ENCODE measurements at places on chromosomes 4 and X.

GRCh38 chr4:184387351-184387750 lies 87.0 kb downstream of the IRF2 start:
- DNase-seq = no peak

DNA sequence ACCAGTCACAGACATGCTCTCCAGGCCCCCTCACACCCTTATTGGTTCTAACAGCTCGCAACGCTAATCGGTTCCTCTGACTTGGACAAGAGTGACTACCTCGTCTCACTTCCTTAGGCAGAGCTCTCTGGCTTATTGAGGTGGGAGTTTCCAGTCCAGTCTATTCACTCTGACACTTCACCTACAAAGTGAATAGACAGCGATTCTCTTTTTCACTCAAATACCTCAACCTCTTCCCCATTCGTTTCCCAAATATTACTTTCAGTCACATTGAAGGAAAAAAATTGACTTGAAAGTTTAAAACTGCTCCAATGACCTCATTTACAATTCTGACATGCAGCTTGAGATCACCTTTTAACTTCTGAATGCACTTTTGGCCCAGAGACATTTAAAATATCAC lies 17.7 kb downstream of the HELT start:
- DNase-seq = no peak

DNA sequence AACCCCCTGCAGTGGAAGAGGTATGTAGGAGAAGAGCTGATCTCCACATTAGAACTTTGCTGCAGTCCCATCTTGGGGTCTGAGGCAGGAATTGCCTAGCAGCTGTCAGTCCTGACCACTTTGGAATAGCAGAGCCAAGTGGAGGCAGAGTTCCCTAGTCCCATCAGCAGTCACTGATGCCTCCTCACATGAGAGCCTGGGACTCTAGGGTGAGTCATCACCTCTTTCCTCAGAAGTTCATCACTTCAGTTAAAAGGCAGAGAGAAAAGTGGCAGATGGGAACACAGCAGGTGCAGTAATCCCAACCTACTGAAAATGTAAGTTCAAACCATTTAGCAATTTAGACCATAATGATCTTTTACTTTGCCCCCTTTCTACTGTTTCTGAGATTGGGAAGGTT lies 73.9 kb upstream of the MED14 start:
- peak; percentile 35 for DNase-seq

GRCh38 chr4:26607776-26608175 lies 23.9 kb downstream of the TBC1D19 start:
- DNase-seq = no peak

GRCh38 chr4:119517361-119518229 lies 111.0 kb downstream of the PDE5A start:
- no peak for DNase-seq

DNA sequence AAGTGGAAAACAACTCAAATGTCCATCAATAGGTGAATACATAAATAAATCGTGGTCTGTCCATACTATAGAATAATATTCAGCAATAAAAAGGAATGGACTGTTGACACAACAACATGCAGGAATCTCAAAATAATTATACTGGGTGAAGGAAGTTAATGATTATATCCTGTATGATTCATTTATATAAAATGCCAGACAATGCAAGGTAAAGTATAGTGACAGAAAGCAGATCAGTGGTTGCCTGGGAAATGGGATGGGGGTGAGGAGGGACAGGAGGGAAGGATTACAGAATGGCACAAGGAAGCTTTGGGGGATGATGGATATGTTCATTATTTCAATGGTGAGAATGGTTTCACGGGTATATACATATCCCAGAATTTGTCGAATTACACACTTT lies 12.3 kb downstream of the PYURF start:
- DNase-seq = no peak

- no peak for DNase-seq
Measured at GRCh38 chr4:24214796-24215195, 324.9 kb upstream of the PPARGC1A start.

GRCh38 chr4:30385650-30386049 lies 334.5 kb upstream of the PCDH7 start:
- DNase-seq = no peak

DNA sequence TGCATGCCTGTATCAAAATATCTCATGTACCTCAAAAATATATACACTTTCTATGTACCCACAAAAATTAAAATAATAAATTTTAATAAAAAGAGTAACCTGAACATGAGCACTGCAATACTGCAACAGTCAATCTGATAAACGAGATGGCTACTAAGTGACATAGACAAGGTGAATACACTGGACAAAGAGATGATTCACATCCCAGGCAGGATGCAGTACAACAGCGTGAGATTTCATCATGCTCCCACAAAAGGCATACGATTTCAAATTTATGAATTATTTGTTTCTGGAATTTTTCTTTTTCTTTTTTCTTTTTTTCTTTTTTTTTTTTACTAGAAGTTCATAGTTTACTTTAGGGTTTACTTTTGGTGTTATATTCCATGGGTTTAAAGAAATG lies 12.2 kb upstream of the FGF16 start:
- DNase-seq = no peak

DNA sequence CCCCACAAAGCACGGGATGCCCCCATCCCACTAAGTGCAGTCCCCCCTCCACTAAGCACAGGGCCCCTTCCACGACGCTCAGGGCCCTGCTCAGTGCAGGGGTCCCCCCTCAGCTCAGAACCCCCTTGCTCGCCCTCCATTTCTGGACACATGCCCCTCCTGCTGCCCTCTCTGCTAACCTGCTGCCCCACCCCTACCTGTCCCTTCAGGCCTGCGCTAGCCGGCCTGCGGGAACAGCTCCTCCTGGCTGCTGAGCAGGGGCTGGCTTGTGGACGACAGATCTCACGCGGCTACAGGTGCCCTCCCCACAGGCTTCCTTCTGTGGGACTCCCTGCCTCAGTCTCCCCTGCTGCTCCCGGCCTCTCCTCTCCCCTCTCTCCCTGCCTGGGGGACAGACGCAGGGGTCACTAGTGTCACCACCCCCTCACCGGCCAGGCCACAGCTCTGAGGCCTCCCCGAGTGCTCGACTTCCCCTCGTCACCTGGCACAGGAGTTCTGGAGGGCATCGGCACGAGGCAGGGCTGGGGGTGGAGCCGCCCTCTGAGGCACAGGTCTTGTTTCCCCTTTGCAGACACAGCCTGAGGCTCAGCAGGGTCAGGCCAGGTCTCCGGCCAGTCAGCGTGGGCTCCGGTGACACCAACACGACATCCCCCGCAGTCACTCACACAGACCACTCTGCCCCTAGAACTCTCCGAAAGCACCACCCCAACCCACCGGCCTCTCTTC lies 21.6 kb downstream of the GAK start:
- no peak for DNase-seq

GRCh38 chrX:20742106-20742505 lies 475.4 kb upstream of the RPS6KA3 start:
- DNase-seq = peak; percentile 94

- no peak for DNase-seq
Measured at GRCh38 chr4:136691607-136692006, 840.7 kb downstream of the PCDH18 start.

- DNase-seq = no peak
Measured at GRCh38 chr4:188839704-188840103, 700.5 kb downstream of the TRIML1 start.

DNA sequence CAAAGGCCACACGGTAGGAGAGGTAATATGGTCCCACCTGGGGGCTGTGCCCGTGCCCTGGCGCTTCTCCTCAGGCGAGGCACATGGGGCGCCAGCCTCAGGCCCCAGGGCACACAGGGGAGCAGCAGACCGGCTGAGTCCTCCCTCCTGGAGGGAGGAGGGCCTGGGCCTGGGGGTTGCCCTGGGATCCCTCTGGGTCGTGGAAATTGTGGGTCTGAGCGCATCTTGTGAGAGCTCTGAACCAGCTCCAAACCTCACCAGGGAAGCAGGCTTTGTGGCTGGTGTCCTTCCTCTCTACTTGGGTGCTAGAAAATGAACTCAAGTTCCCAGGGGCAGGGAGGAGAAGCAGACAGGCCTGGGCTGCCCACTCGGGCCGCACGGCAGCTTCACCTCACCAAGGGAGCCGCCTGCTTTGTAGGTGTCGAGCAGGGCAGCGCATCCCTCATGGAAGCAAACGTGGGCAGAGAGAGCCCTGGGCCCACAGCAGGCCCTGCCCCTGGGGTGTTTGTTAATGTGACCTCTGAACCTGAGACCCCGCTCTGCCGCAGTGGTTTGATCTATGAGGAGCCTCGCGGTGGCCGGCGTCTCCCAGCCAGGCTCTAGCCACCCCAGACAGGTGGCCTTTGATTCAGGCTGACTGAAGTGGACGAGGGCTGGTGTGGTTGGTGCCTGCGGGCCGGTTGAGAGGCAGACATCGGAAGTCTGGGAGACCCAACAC lies 10.8 kb downstream of the HTRA3 start:
- DNase-seq = no peak

- no peak for DNase-seq
Measured at GRCh38 chr4:152310257-152310656, 225.6 kb downstream of the FBXW7 start.

GRCh38 chr4:1964971-1965370 lies 43.8 kb downstream of the NELFA start:
- no peak for DNase-seq

GRCh38 chr4:14596437-14596836 lies 405.8 kb upstream of the CPEB2 start:
- DNase-seq = no peak

DNA sequence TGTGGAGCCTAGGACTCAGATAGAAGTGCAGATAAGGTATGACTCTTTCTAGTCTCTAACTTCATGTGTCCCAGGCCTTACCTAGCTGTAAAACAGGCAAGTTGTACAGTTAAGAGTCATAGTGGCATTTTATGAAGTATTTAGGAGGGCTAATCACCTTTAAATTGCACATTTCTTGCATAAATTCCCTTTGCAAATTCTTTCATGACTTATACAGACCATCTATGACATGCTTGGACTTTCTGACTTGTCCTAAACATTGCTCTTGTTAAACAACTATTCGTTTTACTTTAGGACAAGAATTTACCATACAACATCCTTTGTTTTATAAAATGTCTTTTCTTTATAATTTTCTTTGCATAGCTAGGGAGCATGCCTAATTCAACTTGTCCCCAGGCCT lies 7.8 kb upstream of the RRAGB start:
- DNase-seq = no peak

- DNase-seq = peak; percentile 20
Measured at GRCh38 chrX:120457766-120458180, 11.3 kb downstream of the LAMP2 start.

- no peak for DNase-seq
Measured at GRCh38 chr4:76800902-76801301, 97.0 kb downstream of the SOWAHB start.

- DNase-seq = no peak
Measured at GRCh38 chr4:42396752-42397634, at the start of gene SHISA3. SHISA3 (plus strand) TSS chr4:42397488; CDS start chr4:42398057, 569 bp downstream.

- no peak for DNase-seq
Measured at GRCh38 chr4:110617646-110618580, 5.0 kb downstream of the PITX2 start.

DNA sequence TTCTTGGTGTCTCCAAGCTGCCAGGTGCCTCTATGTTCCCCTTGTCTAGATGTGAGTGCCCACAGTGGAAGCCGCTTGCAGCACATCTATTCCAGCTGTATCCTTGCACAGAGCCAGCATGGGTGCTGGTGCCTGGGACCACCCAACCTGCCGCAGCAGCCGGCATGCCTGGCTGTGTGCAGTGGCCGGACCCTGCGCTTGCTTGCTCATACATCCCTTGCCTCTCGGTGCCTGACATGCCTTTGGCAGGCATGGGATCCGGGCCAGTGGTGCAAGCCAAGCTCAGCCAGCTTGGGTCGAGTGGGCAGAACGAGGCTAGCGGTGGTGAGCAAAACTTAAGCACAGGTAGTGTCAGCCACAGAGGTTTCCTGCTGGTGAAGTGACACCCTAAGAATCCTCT lies 355.1 kb downstream of the TLL1 start:
- no peak for DNase-seq

DNA sequence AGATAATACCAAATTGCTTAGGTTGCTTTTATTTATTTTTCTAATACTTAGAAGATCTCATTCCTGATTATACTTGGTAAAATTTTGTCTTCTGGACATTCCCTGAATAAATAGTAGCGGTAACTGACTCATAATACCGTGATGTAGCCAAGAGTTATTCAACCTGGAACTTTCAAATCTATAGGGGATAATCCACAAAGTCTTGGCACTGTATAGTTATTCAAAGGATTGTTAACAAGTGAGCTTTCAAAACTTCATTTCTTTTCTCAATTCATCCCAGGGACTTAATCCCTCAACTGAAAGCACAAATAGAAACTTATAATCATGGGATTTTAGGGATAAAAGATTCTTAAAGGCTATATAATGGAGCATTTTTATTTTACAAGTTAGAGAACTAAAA lies 1383.3 kb downstream of the FAM133A start:
- no peak for DNase-seq

GRCh38 chr4:182346675-182347375 lies 103.6 kb downstream of the TENM3 start:
- no peak for DNase-seq

DNA sequence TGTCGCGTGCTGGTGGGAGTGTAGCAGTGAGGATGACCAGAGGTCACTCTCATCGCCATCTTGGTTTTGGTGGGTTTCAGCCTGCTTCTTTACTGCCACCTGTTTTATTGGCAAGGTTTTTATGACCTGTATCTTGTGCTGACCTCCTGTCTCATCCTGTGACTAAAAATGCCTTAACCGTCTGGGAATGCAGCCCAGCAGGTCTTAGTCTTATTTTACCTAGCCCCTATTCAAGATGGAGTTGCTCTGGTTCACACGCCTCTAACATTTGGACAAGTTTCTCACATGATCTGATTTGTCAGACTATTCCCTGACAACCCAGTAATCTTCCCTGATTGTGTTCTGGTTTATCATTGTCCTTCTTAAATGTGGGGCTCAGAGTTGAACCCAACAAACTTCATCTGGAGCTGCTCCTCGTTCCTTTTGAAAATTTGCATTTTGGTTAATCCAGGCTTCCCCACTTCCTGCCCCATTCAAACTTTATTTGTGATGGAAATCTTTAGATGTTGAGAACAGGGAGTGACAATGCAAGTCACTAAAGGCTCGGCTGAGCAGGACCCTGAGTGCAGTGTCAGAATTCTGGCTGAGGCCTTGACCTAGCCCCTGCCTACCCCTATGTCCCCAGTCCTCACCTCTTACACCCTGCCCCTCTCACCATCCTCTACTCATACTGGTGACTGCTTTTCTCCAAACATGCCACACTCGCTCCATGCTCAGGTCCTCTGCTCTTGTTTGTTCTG lies 226.8 kb downstream of the STIM2 start:
- DNase-seq = no peak
